COR-L47 (cell line): ENCODE measurements at places on chromosomes 16 and 17.

GRCh38 chr17:45768000-45768399 lies 16.1 kb upstream of the CRHR1 start:
- no peak for DNase-seq

DNA sequence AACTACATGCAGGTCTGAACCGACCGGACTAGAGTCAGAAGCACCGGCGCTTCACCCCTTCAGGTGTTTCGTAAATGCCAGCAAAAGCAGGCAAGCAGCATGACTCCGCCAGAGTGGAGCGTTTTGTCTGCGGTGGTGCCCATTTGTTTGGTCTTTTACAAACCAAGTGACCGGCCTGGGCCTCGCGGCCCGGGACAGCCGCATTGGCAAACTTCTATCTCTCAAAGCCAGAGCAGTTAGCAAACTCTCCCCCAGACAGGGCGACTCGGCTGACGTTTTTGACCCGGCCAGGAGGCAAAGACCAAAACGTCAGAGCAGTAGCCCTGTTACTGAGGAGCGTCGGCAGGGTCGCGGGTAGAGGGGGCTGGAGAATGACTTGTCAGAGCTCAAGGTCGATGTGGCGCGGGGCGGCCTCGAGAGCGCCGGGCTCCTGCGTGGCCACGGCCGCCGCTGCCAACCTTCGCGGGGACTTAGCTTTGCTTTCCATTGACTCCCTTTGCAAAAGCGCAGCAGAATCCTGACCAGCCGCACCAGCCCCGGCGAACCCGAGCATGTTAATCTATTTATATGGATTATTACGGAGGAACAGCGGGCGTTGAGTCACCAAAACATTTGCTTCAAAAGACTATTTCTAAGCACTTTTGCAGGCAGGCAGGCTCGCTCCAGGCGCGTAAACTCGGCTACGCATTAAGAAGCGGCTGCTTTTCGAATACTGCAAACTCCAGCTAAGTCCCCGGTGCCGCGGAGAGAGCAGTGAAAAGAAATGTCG lies 763 bp upstream of the SOX9 start:
- no peak for DNase-seq

DNA sequence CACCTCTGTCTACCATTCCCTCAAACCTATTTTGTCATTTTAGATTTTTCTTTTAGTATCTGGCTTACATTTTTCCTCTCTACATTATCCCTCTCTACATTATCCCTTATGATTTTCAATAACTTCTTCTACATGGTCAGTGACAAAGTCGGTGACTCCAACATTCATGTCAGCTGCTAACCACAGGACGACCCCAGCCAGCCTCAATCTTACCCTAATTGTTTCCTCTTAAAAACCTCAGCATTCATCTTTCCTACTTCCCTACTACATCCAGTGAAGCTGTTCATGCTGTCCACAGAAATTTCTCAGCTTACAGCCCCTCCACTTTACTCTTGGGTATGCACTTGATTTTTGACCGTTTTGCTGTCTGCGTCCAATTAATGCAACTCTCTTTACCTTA lies 8.3 kb downstream of the MYH10 start:
- DNase-seq: no peak

DNA sequence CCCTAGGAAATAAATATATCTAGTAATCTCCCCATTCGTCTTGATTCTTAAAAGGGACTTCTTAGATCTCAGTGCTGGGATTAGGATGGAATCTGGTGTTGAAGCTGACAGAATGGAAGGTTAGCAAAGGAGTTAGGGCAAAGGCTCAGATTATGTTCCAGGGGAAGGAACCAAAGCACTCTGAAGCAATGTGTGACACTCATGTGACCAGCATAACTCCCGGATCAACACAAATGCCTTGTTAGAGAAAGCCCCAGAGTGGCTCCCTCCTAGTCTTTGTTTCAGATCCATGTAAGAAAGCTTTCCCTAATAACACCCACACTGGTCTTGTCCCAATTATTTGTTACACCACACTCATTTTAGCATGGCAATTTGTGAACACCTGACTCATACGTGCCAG lies 62.6 kb upstream of the ERN1 start:
- DNase-seq: no peak

DNA sequence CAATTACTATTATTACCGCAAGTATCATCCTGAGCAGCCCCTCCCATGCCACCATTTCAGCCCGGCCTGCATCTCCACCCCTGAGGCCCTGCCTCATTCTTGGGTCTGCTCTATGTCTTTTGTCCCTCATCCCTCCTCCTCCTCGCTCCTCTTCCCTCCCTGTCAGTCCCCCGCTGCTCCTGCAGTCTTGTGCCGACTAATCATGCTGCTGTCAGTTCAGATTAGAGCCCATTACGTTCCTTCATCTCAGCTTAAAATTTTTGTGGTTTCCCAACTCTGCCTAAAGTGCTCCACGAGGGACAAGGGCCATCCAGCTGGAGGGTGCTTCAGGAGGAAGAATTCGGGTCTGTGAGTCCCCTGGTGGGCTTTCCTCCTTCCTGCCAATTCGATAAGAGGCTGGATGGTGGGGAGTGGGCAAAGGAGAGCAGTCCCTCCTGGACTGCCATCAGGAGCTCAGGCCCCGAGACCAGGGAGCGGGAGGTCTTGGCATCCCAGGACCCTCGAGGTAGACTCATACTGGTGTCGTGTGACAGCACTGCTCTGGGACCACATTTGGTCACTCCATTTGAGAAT lies 32.9 kb upstream of the GOSR2 start:
- DNase-seq: no peak

DNA sequence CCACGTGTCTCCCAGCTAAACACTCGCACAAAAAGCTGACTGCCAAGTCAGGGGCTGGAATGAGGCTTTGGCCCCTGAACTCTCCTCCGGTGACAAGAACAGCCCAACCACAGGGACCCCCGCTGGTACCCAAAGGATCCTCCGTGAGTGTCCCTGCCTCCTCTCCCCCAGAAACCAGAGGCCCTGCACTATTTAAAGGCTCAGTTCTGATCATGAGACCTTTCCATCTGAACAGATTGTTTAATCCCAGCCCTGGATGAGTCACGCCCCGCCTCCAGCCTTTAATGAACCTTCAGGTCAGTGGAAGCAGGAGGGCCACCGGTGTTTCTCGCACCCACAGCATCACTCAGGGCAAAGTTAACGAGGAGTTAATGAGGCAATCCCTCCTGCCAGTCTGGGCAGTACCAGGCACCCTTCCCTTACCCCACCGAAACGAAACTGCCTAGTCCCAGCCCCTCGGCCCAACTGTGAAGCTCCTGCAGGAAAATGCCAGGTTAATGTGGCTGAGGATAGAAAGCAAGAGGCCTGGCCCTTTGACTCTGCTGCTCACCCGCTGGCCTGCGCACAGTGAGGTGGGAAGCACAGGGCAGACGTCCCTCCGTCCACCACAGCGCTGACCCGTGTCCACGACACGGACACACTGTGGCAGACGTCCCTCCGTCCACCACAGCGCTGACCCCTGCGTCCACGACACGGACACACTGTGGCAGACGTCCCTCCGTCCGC lies 32.4 kb downstream of the TIMM22 start:
- no peak for DNase-seq

- no peak for DNase-seq
Measured at GRCh38 chr17:8885967-8886684, 18.7 kb upstream of the PIK3R6 start.

DNA sequence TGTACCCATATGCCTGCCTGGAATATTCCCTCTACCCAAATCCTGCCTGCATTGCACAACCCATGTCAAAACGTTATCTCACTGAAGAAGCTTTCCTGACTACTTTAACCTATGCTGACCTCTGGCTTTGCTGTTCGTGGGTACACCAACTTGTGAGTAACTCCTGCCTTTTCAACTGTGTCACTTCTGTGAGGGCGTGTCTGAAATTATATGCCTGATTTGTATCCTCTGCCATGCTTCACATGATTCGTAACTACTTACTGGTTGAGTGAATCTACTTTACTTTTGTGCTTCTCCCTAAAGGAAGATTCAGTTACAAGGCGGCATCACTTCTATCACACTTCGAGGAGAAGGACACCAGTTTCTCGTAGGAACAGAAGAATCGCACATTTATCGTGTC lies 33.3 kb upstream of the USP43 start:
- no peak for DNase-seq

DNA sequence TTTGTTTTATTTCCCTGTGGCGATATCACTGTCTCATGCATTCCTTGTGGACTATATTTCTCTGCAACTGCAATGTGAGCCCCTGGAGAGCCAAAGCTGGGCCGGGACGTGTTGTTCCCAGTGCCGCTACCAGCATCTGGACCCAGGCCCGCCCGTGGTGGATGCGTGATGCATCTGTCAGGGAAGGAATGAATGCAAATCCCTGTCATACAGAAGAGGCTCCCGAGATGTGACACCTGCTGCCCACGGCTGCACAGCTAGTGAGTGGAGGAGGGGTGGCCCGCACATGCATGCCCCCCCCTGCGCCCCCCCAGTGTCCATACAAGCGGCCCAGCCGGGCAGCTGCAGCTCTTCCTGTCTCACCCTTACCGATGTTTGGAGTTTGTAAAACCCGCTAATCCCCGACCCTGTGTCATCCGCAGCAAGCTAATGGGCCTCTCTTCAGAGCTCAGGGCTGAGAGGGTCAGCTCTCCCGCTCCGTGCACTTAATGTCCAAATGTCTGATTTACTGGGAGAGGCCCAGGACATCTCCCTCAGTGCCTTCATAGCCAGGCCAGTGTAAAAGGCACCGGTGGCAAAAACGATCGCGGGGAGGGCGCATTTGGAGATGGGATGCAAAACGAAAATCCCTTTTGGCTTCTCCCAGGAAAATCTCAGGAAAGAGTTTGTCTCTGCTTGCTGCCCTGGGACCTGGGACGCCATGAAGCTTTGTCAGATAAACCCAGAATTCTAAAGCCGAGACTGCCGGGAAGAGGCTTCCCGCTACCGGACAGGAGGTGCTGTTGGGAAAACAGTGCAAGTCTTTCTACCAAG lies 91.8 kb downstream of the FOXL1 start:
- no peak for DNase-seq

DNA sequence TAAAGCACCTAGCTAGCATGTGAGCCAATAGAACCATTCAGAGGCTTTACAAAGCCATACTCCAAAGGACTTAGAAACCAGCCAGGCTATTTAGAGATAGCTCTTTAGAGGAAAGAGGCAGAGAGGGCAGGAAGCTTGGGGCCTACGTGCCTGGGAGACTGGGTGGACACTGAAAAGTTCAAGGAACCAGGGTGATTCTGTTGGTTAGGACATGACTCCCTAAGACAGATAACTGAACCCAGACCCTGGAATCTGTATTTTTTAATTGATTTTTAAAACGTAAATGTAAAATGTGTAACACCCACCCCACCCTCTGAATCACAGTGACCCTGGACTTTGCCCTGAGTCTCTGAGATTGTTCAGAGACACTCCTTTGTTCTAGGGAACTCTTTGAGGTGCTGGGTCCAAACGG lies 16.1 kb upstream of the GNA13 start:
- no peak for DNase-seq

GRCh38 chr16:50372611-50373344 lies 4.0 kb upstream of the BRD7 start:
- DNase-seq: no peak

DNA sequence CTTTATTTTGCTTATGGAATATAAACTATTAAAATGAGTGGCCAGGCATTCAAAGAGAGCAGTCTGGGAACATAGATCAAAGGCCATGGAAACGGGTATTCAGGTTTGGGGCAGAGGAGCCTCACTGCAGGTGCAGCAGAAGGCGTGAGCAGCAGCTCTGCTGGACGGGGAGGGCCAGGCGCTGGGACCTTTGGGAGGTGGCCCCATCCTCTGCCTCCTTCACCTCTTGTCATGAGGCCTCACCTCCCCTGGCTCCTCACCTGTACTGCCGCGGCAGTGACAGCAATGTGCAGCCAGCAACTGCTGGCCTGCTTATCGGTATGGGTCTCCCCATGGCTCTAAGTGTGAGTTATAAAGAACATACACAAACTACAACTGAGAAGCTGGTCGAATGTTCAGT lies 109.4 kb downstream of the CDK5R1 start:
- DNase-seq: no peak

GRCh38 chr17:146546-146945 lies 9.2 kb downstream of the SCGB1C2 start:
- DNase-seq: no peak

DNA sequence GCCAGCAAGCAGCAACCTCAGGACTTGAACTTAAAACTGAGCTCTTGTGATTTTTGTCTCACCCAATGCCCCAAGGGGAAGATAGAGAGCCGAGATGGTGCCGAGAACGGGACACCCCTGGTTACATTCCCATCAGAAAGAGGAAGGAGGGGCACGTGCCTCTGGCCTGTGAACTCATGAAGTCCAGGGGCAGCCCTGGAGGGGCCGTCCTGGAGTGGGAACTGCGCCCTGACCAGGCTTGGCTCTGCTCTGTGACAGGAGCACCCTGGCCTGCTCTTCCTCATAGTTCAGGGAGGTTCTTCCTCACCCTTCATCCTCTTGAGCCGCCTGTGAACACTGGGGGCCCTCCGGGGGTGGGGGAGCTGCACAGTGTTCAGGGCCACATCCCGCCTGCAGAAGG lies 130.3 kb upstream of the FOXF1 start:
- DNase-seq: no peak

- no peak for DNase-seq
Measured at GRCh38 chr17:34222722-34223497, 32.2 kb upstream of the CCL2 start.

DNA sequence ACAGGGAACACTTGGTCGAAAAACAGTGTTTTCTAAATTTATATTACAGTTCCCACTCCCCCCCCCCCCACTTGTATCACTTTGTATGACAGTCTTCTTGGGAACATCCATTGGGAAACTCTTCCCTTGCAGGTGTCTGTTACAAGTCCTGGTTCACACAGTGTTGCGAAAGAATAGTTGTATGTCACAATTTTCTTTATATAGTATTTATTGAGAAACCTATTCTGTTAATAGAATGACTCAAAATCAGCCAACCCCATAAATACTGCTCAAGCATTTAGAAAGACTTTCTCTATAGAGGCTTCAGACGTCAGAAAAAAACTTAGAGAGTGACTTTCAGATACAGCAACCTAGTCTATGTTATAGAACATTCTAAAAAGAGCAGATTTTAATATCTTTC lies 414.4 kb downstream of the WWOX start:
- no peak for DNase-seq

DNA sequence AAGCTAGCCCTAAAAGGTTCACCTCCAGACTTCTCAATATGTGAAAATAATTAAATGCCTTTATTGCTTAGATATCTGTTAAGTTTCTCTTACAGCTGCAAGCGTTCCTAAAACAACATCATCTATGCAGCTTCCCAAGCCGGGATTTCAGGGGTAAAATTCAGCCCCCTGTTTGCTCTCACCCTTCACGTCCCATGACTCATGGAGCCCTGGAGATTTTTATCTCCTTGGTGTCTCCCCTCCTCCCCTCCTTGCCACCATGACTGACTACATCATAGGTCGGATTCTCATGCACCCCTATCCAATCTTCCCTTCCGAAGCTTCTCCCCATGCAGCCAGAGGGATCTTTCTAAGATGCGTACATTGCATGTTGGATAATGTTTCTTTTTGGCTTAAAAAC lies 21.0 kb upstream of the CACNG4 start:
- no peak for DNase-seq

- DNase-seq: no peak
Measured at GRCh38 chr17:34499576-34499975, 79.8 kb upstream of the TMEM132E start.

- no peak for DNase-seq
Measured at GRCh38 chr17:45262516-45263476, 902 bp upstream of the SPATA32 start.
